Left lung (tissue), 14 donors: ENCODE measurements at places on chromosomes 5 and 9. TPM values are rescaled to one million over a fixed set of nuclear protein-coding genes. Genes with fewer than 3 reads are reported as not detected.
A peak's percentile ranks its signal among the peaks of the same experiment; 100 is the strongest.

Gene IZUMO3
- total RNA-seq, result not detected

Gene IFNK
- not detected for total RNA-seq

Gene LCN9
- total RNA-seq, result not detected

GRCh38 chr5:99674101-99674500 lies 745.3 kb upstream of the CHD1 start:
- no peak for DNase-seq
- H3K4me1 ChIP-seq, result no peaks in the 10 kb centered on the region
- no peaks in the 10 kb centered on the region for H3K36me3 ChIP-seq

DNA sequence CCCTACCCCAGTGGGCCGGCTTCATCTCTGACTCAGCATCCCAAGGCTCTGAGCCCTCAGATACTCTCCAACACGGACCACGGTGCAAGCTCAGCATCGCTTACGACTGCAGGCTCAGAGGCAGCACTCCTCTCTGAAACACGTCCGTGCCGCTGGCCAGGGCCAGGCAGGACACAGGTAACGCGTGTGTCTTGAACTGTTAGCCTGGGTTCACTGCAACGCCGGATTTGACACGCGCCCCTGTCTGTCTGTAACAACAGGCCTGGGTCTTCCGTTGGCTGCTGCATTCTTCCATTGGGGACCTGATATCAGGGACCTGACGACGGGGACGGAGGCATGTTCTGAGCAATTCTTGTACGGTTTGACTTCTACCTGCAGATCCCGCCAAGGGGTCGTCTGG lies 6.4 kb downstream of the SLC6A3 start:
- peak; percentile 73 for DNase-seq
- no peaks in the 10 kb centered on the region for H3K4me1 ChIP-seq
- no peak overlapping the region for H3K27ac ChIP-seq
- no peak overlapping the region for H3K4me3 ChIP-seq
- peaks cover 11% of the 10 kb centered on the region for H3K27me3 ChIP-seq

Gene LHX3
- total RNA-seq, result not detected

Gene SPATA31A7
- not detected for total RNA-seq

Gene ACTBL2
- total RNA-seq, result 0.29 TPM

DNA sequence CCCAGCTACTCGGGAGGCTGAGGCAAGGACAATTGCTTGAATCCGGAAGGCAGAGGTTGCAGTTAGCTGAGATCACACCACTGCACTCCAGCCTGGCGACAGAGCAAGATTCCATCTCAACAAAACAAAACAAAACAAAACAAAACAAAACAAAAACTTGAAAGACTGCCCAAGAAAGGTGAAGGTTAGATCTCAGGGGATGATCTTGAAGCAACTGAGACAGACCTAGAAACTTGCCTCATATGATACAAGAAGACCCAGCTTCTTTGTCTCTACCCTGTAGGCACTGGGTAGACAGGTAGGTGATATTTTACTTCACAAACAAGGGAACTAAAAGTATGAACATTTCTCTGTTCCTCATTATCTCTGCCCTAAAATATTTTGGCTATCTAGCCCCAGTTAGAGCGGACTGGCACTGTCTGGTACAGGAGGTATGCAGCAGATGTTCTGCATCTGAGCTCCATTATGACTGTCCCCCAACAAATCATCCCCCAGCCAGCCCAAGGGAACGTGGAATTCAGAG lies 26.3 kb upstream of the SHOC1 start:
- H3K4me1 ChIP-seq, result no peaks in the 10 kb centered on the region
- DNase-seq, result no peak
- no peak overlapping the region for H3K4me3 ChIP-seq
- H3K36me3 ChIP-seq, result no peaks in the 10 kb centered on the region

GRCh38 chr9:127838375-127839078 lies 15.9 kb downstream of the ENG start:
- H3K36me3 ChIP-seq, result peaks cover 45% of the 10 kb centered on the region
- H3K27ac ChIP-seq, result peak overlapping the region; percentile 90
- H3K4me3 ChIP-seq, result no peak overlapping the region
- no peak for DNase-seq

DNA sequence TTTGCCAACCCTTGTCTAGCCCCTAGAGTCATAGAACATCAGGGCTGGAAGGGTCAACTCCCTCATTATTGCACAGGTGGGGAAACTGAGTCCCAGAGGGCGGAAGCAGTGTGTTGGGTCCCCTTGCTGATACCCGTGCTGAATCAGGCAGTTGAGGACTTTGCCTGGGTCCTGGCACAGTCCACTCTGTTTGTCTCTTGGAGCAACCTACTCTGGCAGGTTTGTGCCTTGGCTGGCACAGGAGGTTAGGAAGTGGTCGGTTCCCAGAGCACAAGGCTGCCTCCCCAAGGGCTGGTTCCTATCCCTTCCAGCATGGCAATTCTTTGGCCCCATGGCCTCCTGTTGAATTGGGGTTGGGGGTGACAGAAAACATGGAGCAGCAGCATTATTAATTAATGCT lies 94.5 kb upstream of the SHB start:
- DNase-seq, result no peak
- no peak overlapping the region for H3K27ac ChIP-seq
- no peak overlapping the region for H3K4me3 ChIP-seq
- H3K4me1 ChIP-seq, result no peaks in the 10 kb centered on the region
- no peaks in the 10 kb centered on the region for H3K27me3 ChIP-seq

Gene TOR2A
- 19.5 TPM for total RNA-seq

DNA sequence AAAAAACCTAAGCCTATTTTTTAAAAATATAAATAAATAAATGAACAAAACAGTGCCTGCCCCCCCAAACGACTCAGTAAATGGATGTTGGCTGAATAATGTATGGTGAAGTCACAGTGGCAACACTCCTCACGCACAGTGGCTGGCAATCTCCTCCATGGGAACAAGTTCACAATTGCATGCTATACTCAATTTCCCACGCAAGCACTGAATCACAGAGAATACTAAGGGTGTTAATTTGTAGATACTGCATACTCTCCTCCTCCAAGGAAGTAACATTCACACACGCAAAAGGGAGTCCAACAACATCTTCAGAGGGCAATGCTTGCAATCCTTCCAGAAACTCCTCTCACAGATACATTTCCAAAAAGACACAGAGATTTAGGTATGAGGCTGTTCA lies 47.5 kb downstream of the SERINC5 start:
- H3K27me3 ChIP-seq, result no peaks in the 10 kb centered on the region
- H3K27ac ChIP-seq, result no peak overlapping the region
- H3K36me3 ChIP-seq, result no peaks in the 10 kb centered on the region

DNA sequence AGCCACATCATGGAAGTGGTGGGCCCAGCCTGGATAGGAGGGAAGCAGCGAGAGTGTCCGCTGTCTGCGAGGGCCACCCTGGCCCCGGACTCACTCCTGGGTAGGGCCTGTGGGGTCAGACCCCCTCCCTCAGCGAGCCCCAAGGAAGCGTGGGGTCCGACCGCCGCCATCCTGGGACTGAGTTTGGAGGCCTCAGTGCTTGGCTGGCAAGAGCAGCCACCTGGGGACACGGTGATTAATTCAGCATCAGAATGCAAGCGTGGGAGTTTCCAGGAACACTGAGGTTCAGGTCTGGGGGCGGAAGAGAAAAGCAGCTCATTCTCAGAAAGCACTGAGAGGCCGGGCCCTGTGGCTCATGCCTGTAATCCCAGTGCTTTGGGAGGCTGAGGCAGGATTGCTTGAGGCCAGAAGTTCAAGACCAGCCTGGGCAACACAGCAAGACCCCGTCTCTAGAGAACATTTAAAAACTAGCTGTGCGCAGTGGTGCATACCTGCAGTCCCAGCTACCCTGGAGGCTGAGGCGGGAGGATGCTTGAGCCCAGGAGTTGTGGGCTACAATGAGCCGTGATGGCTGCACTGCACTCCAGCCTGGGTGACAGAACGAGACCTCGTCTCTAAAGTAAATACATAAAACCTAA lies 18.3 kb upstream of the CAMSAP1 start:
- H3K27me3 ChIP-seq, result no peaks in the 10 kb centered on the region
- H3K4me3 ChIP-seq, result no peak overlapping the region
- peaks cover 31% of the 10 kb centered on the region for H3K36me3 ChIP-seq
- H3K27ac ChIP-seq, result no peak overlapping the region
- DNase-seq, result no peak
- H3K4me1 ChIP-seq, result no peaks in the 10 kb centered on the region

DNA sequence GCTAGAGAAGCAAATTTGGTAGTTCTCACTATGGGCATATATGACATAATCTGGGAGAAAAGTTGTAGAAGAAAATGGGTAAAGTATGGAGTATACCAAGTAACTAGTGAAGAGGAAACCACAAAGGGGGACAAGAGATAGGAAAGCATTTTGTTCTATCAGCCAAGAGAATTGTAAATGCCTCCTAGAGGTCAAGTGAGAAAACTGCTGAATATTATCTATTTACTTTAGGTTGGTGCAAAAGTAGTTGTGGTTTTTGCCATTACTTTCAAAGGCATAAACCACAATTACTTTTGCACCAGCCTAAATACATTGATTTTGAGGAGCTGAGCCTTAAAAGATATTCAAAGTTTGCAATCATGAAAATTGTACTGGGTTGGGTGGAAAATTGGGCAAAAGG lies 126.7 kb upstream of the GRHPR start:
- H3K4me3 ChIP-seq, result no peak overlapping the region
- no peaks in the 10 kb centered on the region for H3K36me3 ChIP-seq
- no peaks in the 10 kb centered on the region for H3K27me3 ChIP-seq
- H3K27ac ChIP-seq, result no peak overlapping the region

GRCh38 chr5:64767959-64768357 lies 533 bp downstream of the SREK1IP1 start:
- DNase-seq, result no peak
- H3K4me3 ChIP-seq, result peak overlapping the region; percentile 84
- peaks cover 14% of the 10 kb centered on the region for H3K36me3 ChIP-seq

Gene PARP8
- total RNA-seq, result 33.6 TPM

DNA sequence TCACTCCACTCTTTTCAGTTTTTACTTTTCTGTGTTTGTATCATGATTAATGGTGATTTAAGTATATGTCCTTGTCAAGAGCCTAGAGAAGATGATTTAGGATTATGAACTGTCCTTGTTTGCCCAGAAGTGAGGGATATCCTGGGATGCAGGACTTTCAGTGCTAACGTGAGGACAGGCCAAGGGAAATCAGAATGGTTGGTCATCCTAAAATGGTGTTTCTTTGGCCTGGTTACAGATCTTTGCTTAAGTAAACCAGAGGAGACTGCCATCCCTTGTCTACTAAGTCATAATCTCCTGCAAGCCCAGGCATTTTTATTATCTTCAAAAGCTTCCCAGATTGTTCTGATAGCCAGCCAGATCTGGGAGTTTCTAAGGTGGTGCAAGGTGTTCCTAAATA lies 22.3 kb upstream of the DPYSL3 start:
- no peaks in the 10 kb centered on the region for H3K36me3 ChIP-seq
- DNase-seq, result no peak
- no peaks in the 10 kb centered on the region for H3K4me1 ChIP-seq
- H3K27ac ChIP-seq, result no peak overlapping the region

- peak overlapping the region; percentile 47 for H3K27ac ChIP-seq
- no peaks in the 10 kb centered on the region for H3K36me3 ChIP-seq
- no peak for DNase-seq
- no peaks in the 10 kb centered on the region for H3K27me3 ChIP-seq
- no peak overlapping the region for H3K4me3 ChIP-seq
- H3K4me1 ChIP-seq, result no peaks in the 10 kb centered on the region
These were observed 331.2 kb downstream of the NR2F1-AS1 start for GRCh38 chr5:93249651-93250289.

Gene PCDHB6
- 0.73 TPM for total RNA-seq

- H3K27ac ChIP-seq, result no peak overlapping the region
- H3K36me3 ChIP-seq, result no peaks in the 10 kb centered on the region
- no peaks in the 10 kb centered on the region for H3K27me3 ChIP-seq
These were observed 35.2 kb upstream of the MYOT start for GRCh38 chr5:137832416-137832815.

Gene OSTF1
- total RNA-seq, result 94.7 TPM

Gene SLC25A48
- not detected for total RNA-seq

- H3K27me3 ChIP-seq, result no peaks in the 10 kb centered on the region
- DNase-seq, result no peak
- H3K36me3 ChIP-seq, result no peaks in the 10 kb centered on the region
- no peak overlapping the region for H3K4me3 ChIP-seq
These were observed 207.0 kb downstream of the DMAC1 start for GRCh38 chr9:7592321-7593316.

DNA sequence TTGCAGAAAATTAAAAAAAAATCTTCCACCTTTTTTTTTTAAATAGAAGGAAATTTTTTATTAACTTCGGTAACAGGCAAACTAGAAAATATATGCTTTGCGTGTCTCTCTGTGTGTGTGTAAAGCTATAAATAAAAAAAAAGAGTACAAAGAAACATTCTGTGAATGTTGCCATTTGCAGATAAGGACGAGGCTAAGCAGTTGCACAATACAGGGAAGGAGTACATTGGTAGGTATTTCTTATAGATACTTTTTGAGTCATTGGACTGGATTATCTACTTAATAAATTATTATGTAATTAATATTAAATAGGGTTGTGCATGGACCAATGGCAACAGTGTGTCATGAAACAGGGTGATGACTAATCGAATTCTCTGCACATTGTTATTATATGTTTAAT lies 102.4 kb downstream of the CAMK4 start:
- no peak for DNase-seq
- no peak overlapping the region for H3K27ac ChIP-seq
- H3K36me3 ChIP-seq, result no peaks in the 10 kb centered on the region
- H3K4me1 ChIP-seq, result no peaks in the 10 kb centered on the region

Gene ROPN1L
- total RNA-seq, result 9.5 TPM

DNA sequence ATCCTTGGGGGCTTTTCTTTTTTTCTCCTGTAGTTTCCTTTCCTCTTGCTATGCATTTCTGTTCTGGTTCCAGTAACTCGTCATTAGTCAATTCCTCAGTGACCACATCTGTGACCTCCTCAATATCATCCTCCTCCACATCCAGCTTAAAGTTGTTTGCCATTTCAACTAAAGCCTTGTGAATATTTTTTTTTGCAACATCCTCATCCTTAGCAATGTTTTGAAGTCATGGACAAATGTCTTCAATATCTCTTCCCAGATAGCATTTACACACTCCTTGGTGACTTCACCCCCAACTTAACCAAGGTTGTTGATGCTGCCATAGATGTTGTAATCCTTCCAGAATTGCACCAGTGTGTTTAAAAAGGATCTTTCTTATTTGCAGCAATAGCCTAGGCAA lies 14.7 kb upstream of the ADRB2 start:
- H3K27ac ChIP-seq, result no peak overlapping the region
- no peak overlapping the region for H3K4me3 ChIP-seq
- no peaks in the 10 kb centered on the region for H3K36me3 ChIP-seq
- no peak for DNase-seq
- H3K4me1 ChIP-seq, result peaks cover 26% of the 10 kb centered on the region

- no peak overlapping the region for H3K4me3 ChIP-seq
- peaks cover 3% of the 10 kb centered on the region for H3K4me1 ChIP-seq
- no peaks in the 10 kb centered on the region for H3K36me3 ChIP-seq
These were observed 38.8 kb downstream of the STC2 start for GRCh38 chr5:173289372-173289771.

GRCh38 chr9:31347082-31347617 lies 1037.3 kb upstream of the ACO1 start:
- peaks cover 8% of the 10 kb centered on the region for H3K4me1 ChIP-seq
- peak overlapping the region; percentile 59 for H3K27ac ChIP-seq
- no peak overlapping the region for H3K4me3 ChIP-seq

GRCh38 chr9:22683700-22684075 lies 237.1 kb downstream of the DMRTA1 start:
- no peak overlapping the region for H3K27ac ChIP-seq
- H3K27me3 ChIP-seq, result no peaks in the 10 kb centered on the region
- no peaks in the 10 kb centered on the region for H3K4me1 ChIP-seq
- DNase-seq, result no peak

- H3K27me3 ChIP-seq, result no peaks in the 10 kb centered on the region
- H3K27ac ChIP-seq, result no peak within 1 kb of the TSS
- H3K36me3 ChIP-seq, result no peaks in the 10 kb centered on the region
- DNase-seq, result no peak
These were observed at the start of gene DDX4 for GRCh38 chr5:55737793-55738192. TSS of gene DDX4 (plus strand) at chr5:55738061. CDS start at chr5:55738964, 903 bp downstream.
